ENCODE measurements at places on chromosomes 12 and 14.

DNA sequence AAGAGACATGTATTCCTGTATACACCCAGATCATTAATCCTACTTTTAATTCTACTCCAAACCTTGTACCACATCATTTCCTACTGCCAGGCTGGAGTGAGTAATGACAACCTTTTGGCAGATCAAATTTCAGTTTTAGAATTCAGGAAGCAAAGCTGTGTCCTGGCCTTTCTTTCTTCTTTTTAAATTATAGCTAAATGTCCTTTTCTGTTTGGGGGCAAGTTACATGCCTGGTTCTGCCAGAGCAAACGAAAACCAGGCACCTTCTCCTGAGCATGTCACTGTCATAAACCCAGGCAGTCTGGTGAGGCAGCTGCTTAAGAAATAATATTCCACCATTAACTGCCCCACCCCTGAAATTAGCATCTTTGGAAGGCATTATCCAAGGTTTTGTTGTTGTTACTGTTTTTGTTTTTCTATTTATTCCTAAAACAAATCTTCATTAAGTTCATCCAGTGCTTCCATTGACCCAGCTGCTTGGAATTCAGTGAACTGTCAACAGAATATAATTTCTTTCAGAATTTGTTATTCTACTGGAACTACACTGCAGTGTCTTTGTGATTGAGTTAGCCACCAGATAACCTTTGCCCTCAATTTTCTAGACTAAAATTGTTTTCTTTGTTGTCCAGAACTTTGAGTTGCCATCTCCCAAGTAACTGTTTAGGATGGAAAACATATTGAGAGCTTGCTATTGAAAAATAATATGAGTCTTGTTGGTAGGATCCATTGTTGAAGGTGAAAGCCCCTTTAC is 33.2 kb downstream of the SAMD4A start:
- DNase-seq: no peak

DNA sequence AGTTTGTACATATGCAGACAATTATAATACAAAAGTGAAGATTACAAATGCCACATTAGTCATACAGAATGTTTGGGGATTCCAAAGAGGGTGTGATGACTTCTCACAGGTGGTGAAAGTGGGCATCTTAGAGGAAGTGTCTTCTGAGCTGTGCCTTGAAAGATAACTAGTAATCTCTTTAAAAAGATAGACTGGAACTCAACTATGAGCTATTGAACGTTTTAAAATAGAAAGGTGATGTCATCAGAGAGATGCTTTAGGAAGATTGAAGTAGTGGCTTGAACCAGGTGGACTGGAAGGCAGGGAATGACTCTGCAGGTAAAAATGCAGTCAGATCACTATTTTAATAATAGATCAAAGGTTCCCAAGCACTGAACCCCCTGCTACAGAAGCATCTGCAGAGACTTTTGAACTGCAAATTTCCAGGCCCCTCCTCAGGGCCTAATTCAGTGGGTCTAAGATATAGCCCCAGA is 50.3 kb downstream of the SYT1 start:
- no peak for DNase-seq

GRCh38 chr14:51998348-51998747 is 9.0 kb downstream of the RTRAF start:
- DNase-seq: no peak

- no peak for DNase-seq
These were observed 35.1 kb downstream of the WASHC3 start for GRCh38 chr12:102026728-102027127.
